ENCODE measurements at places on chromosomes 5 and 9.

DNA sequence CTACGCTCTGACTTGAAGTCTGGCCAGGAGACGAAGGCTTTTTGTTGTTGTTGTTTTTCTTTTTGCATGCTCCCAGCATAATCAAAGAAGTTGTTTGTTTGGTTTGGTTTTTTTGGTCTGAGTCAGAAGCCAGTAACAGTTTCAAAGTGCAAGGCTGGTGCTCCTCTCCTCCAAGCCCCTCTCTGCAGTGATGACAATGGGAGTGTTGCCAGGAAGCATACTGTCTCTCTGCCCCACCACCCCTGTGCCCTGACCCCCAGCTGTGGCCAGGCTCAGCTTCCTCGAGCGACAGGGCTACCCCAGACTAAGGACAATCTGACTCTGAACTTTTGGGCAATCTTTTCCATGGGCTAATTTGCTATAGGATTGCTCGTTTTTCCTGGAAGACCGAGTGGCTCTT lies 173.8 kb upstream of the PITX1 start:
- DNase-seq = no peak

DNA sequence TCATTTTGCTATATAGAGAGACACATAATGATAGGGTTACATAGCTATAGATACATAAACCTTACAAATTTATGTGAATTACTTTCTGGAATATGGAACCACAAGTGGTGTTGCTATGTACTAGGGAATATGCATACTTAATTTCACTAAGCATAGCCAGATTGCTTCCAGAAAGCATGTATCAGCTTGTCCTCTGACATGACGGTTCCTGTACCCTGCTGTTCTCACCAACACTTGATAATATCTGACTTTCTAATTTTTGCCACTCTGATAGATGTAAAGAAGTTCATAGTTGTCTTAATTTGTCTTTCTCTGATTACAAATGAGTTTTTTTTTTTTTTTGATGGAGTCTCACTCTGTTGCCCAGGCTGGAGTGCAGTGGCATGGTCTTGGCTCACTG lies 18.0 kb upstream of the CKS2 start:
- DNase-seq = no peak

GRCh38 chr5:95087816-95088317 lies 197.0 kb downstream of the MCTP1 start:
- no peak for DNase-seq

DNA sequence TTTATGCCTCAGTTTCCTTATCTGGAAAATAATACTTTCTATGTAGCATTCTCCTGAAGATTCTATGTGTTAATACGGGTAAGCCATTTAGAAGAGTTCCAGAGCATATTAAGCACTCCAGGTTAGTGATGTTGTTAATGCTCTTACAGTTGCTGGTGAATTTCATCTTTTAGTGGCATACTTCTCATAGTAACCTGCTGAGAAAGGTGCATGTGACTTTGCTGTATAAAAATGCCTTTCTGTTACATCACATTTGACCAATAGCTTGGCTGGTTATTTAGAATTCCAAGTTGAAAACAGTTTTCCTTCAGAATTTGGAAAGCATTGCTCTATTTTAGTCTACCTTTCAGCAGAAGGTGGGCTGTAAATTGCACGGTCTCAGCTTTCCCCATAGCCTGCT lies 27.2 kb downstream of the GCNT1 start:
- DNase-seq = no peak

DNA sequence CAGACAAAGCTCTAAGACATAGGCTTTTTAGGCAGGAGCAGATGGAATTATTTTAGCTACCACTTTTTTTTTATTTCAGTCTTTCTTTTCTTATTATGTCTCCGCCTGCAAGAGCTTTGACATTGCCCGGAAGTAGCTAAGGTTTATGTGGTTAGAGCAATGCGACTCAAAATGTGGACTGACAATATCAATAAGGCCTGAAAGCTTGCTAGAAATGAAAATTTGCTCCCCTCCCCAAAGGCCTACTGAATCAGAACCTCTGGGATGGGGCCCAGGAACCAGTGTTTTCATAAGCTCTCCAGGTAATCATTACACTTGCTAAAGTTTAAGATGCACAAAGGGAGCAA lies 81.3 kb downstream of the SUSD1 start:
- DNase-seq = no peak

- no peak for DNase-seq
Observed at GRCh38 chr5:81898403-81898802, 73.4 kb upstream of the ATG10 start.

- no peak for DNase-seq
Observed at GRCh38 chr5:112063191-112063590, 306.2 kb upstream of the NREP start.

DNA sequence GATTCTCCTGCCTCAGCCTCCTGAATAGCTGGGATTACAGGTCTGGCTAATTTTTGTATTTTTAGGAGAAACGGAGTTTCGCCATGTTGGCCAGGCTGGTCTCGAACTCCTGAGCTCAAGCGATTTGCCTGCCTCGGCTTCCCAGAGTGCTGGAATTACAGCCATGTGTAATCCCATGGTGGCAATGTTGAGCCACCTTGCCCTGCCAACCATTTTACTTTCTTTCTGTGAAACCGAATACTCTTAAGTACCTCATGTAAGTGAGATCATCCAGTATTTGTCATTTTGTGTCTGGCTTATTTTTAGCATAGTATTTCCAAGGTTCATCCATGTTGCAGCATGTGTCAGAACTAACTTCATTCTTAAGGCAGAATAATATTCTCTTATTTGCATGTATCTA lies 8.2 kb downstream of the PRRC2B start:
- DNase-seq = no peak

GRCh38 chr9:25472085-25472607 lies 206.1 kb downstream of the TUSC1 start:
- DNase-seq = no peak

- no peak for DNase-seq
Observed at GRCh38 chr5:175479125-175479881, 943 bp downstream of the SFXN1 start.

DNA sequence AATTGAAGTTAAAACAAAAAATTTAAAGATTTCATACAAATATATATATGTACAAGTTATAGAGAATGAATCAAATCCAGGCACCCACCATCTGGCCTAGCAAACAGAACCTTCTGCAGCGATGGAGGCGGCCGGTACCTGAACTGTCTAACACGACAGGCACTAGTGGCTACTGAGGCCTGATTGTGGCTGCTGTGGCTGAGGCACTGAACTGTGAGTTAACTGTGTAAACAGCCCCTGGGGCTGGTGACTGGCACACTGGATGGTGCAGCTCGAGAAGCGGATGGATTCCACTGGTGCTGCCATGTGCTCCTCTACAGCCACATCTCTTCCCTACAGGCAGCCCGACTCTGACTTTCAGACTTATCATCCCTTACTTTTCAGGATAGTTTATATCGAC lies 82.4 kb downstream of the RAPGEF1 start:
- no peak for DNase-seq

DNA sequence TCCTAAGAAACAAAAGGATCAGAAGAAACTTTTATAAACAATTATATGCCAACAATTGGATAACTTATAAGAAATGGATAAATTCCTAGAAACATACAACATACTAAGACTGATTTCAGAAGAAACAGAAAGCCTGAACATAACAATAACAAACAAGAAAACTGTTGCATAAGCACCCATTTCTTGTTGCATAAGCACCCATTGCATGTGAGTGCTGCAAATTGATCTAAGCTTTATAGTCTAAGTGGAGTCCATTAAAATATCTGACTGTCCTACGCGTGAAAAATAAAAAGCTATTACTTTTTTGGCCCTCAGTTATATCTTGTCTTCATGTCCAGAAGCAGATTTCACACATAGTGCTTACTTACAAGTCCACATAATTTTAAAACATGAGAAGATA lies 19.3 kb downstream of the TYRP1 start:
- DNase-seq = no peak
